ENCODE measurements at places on chromosomes 6 and 20.

- DNase-seq, result no peak
Observed at GRCh38 chr20:8796088-8796660, 272.7 kb upstream of the PLCB4 start.

- DNase-seq, result no peak
Observed at GRCh38 chr6:129903082-129903481, 42.0 kb upstream of the TMEM244 start.

DNA sequence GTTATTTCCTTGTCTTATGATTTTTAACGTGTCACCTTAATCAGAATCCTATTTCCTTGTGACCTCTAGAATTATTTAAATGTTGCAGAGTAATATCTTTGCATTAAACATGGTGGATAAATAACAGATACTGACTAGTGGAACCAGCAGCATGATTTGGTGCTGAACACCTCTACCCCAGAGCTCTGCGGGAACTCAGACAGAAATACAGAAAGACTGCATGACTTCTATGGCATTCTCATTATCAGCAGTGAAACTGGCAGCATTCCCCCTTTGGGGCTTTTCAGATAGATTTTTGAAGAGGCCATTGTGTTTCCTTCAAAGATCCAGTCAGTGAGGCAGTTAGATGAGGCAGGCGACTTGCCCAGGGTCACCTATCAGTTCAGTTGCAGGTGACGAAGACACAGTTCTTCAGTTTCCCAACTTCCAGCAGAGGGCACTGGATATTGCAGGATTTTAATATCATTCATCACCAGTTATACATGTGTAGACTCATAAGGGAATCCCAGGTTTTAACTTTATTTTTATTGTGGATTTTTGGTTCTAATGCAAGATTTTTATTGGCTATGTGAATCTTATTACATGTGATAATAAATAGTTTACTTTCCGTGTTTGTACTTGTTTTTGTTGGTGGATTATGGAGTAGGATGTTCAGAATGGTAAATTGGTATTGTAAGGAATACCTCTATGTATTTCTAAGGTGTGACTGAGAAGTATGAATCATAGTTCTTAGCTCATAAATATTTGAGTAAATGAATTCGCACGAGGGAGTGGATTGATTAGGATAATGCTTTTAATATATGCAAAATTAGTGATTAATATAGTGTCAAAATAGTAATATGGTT is 81.3 kb downstream of the AFDN start:
- no peak for DNase-seq

DNA sequence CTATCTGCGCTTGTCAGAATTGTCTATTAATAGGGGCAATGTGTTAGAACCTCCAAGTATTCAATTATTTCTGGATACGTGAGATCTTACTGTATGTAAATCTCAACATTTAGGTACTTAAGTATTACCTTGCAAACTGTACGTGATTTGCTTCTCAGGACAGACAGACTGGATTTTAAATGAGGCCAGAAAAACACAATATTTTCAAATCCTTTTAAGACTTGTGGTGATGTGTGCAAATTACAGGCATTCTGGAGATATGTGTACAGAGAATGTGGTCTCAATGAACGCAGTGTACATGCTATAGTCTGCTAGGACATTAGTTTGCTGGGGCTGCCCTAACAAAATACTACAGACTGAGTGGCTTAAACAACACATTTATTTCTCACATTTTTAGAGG is 16.9 kb downstream of the CCR6 start:
- DNase-seq, result no peak

DNA sequence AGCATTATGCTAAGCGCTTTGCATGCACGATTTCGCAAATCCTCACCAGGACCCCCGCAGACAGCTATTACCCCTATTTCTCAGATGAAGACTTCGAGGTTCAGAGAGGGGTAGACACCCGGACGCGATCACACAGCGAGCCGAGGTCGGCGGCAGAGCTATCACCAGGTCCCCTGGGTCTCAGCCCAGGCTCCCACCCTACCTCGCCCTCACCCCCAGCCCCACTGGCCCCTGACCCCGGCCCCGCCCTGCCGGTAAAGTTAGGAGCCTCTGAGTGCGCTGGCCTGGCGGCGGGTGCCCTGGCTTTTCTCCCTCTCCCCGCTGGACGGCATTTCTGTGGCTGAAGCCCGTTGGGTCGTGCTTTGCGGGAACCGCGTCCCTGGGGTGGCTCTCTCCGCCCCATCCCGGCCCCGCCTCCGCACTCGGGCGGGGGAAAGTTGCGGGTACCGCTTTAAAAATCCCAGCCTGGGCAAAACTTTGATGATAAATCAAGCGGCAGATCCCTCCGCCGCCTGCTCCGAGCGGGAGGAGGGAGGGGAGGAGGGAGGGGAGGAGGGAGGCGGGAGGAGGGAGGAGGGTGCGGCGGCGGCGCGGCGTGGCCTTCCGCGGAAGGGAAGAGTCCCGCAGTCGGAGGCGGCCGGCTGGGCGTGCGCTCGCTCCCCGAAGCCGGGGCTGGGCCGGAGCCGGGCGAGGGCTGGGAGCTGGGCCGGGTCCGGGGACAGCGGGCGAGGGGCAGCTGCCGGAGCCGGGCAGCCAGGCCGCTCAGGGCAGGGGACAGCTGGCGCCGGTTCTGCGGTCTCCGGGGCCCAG is at the start of gene VSTM2L:
VSTM2L (plus strand) TSS at position 624 of the 810 bp plus-strand sequence. CDS start 224 bp downstream, outside the sequence.
- peak; percentile 24 for DNase-seq

DNA sequence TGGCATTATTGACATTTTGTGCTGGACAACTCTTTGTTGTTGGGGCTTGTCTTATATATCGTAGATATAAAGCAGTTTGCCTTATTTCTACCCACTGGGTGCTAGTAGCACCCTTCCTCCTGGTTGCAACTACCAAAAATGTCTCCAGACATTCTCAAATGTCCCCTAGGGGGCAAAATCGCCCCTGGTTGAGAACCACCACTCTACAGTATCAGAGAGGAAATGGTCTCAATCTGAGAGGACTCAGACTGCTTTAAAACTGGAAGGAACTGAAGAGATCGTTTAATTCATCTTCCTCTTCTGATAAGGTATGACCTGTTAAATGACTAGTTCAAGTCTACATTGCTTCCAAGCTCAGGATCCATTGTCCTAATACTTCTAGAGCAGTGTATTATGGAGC is 14.9 kb downstream of the SH3BGRL2 start:
- DNase-seq, result no peak

- no peak for DNase-seq
Observed at GRCh38 chr6:81633391-81633790, 119.1 kb downstream of the TENT5A start.

- DNase-seq, result no peak
Observed at GRCh38 chr6:3266170-3266569, 7.4 kb downstream of the PSMG4 start.

DNA sequence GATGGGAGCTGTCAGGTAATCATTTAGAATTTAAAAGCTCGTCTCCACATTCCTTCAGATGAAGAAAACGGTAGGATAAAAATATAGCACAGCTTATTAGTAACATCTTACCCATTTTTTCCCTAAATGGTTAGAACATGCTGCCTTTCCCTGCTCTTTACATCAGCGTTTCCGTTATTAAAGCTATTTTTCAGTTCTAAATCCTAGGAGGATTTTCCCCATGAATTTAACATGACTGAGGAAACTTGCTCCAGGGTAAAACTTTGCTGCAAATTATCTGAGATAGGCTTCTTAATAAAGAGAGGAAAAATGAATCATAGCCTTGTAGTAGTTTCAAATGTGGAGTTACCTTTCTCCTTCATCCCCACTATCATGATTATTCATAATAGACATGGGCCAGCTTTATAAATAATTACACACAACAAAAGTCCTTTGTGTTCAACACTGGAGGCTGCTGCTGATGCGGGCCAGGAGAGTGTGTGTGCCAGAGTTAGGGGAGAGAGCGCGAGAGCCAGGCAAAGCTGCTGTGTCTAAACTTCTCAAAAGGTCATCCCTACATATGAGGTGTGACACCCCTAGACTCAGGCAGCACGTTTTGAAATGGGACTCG is 24.4 kb downstream of the MYLIP start:
- DNase-seq, result no peak

Data from NCI-H1930 (cell line).